CD4-positive, alpha-beta T cell treated with Interleukin-6 at 100 ng/mL for 8 hours (primary cell): ENCODE measurements at places on chromosomes 11 and 22.

GRCh38 chr22:19228179-19228578 lies 49.6 kb upstream of the SLC25A1 start:
- DNase-seq, result no peak

DNA sequence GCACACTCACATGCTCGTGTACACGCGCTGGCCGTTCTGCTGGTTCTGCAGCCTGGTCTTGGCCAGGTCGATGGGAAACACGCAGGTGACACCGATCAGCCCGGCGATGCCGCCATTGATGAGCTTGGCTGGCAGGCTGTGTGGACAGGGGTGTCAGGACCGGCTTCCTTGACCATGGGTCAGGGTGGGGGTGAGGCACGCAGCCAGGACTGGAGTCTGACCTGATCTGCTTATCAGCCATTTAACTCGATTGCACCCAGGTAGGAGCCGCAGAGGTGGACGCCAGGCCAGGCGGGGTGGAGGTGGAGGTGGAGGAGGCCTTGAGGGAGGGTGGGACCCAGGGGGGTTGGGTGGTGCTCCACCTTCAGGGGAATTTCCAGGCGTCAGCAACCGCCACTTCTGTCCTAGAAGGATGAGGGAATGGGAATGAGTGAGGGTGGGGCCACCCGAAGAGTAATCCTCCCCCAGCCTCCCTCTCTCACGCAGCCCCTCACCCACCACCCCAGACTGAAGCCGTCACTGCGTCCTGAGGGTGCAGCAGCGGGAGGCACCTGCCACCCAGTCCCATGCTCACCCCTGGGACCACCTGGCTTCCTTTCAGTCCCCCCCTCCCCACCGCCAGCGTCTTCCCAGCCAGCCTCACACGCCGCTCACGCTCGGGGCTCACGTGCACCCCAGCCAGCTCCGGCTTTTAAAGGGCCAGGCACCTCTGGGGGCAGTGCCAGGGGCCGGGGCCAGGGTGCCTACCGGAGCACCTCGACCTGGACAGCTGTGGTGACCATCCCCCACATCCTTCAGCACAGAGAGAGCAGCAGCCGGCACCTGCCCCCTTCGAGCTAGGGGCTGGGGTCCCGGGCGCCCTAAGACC lies 3.1 kb downstream of the SLC25A22 start:
- DNase-seq, result no peak

DNA sequence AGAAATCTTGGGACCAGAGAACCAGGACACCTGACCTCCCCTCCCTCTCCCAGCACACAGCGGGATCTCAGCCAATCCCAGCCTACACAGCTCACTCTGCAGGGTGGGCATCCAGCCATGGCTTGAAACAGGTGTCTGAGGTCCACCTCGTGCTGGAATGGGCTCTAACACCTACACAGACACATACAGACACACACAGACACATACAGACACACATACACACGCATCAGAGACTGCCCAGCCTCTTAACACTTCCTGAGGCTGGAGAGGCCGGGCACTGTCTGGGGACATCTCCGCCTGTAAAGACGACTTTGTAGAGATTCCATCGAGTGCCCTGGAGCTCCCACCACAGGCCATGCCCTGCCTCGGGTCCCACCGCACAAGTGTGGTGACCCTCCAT lies 36.7 kb downstream of the CAPN1 start:
- DNase-seq, result no peak

DNA sequence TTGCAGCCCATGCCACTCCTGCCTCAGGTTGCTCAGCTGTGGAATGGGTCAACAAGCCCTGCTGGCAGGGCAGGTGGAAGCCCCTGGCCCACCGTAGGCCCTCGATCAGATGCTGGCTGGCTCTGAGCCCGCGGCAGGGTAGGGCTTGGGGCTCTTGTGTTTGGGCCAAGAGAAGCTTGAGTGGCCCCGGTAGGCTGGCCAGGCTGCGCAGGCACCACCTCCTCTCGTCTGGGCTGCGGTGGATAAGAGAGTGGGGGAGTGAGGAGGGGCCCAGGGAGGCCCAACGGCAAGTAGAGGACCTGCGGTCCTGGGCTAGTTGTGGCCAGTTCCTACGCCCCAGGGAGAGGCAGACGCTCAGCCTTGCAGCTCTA lies 115.2 kb downstream of the CEP164 start:
- DNase-seq, result no peak

GRCh38 chr11:128313931-128314330 lies 273.4 kb downstream of the ETS1 start:
- DNase-seq, result no peak

- no peak for DNase-seq
Observed at GRCh38 chr11:126748793-126749192, 251.8 kb downstream of the KIRREL3 start.

DNA sequence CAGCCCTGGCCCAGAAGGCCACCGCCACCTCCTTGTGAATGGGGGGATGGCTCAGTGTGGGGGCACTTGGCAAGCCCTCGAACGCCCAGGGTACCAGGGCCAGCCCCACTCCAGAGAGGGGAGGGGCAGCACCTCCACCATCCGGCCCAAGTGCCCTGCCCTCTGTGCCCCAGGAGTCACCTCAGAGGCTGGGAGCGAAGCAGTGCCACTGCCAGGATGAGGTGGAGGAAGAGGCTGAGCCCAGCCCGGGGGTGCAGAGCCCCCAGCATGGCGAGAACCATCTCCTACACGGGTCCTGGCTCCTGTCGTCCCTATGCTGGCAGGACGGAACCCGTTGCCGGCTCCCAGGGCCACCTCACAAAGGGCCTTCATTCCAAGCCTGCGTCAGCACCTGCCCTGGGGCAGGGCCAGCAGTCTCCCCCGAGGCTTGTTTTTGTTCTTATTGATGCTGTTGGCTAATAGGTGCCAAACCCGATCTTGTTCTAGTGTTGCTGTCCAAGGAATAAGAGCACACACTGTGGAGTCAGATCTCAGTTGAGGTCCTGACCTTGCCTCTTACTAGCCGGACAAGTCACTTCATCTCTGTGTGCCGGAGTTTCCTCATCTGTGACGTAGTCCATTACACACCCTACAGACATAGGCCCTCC lies at the start of gene FREY1:
Gene FREY1 (minus strand): TSS at position 307 of the 647 bp plus-strand sequence. CDS start 26 bp downstream, at position 281.
- no peak for DNase-seq

- DNase-seq, result no peak
Observed at GRCh38 chr22:44730022-44730393, 22.4 kb upstream of the ARHGAP8 start.

GRCh38 chr11:74679513-74679865 lies 51.7 kb downstream of the CHRDL2 start:
- no peak for DNase-seq

DNA sequence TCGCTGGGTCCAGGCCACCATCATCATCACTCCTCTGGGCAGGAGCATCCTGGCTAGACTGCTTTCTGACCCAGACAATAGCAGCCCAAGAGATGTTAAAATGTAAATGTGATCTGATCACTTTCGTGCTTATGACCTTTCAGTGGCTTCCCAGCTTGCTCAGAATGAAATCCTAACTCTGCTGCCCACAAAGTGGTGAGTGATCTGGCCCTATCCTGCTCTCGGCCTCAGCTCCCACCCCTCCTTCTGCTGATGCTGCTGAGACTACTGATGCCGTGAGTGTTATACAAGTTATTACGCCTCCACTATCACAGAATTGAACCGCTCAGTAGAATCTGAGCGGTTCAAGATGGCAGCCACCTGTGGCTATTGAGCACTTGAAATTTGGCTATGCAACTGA lies 26.2 kb downstream of the ELF5 start:
- DNase-seq, result no peak

DNA sequence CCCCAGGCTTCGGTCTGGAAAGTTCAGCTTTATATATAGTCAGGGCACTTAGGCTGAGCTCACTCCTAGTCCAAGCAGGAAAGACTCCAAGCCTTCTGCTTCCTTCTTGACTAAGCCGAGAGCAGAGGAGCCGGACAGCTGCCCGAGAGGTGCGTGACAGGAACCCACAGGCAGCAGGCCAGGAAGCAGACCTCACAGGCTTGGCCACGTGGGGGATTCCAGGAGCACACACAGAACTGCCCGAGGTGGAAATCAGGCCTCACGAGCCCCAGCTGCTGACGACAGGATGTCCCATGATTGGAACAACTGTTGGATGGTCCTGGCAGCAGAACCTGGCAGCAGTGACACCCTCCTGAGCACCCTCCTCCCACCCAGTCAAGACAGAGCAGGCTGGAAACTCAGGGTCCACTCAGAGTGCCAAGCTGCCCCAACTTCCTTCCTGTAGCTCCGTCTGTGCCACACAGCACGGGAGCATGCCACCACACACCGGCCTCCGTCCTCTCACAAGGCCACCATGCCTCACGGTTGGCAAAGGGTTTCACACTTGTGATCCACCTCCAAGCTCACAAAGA lies 5.4 kb downstream of the PLA2G6 start:
- no peak for DNase-seq

DNA sequence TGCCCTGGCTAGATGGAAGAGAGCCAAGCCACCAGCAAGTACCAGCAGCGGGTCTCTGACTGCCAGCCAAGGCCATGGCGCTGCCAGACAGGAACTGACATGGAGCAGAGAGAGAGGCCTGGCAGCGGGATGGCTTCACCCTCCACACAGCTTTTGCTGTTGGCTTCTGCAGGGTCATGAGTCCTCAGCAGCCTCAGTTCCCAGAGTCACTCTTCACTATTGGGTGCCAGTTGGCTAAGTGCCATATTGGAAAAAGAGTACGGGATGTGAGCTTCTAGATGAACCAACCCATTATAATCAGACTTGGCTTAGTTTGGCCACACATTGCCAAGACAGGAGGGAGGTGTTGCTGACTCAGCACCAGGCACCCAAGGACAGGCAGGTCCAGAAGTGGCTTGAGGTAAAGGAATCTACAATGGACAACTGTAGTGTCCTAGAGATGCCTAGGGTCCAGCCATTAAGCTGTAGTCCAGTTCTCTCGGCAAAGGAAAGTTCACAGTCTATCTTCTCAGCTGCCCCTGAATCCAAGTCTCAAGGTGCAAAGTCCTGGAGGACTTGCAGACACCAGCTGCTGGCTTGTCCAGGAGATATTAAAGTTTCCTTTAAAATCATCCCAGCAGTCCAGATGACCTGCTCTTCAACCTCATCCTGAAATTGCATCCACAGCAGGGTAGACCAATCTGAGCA lies 40.7 kb upstream of the POU2AF1 start:
- DNase-seq, result no peak

GRCh38 chr11:10481560-10482349 lies 26.7 kb downstream of the AMPD3 start:
- DNase-seq, result no peak

- DNase-seq, result no peak
Observed at GRCh38 chr11:105074166-105074530, 29.0 kb upstream of the CARD16 start.

GRCh38 chr11:127247261-127247851 lies 246.8 kb upstream of the KIRREL3 start:
- DNase-seq, result no peak
